Activated naive CD4-positive, alpha-beta T cell treated with anti-CD3 and anti-CD28 coated beads, Interleukin-2, amount 10 ng/mL, durations not matched to agents 7 days and 5 days (primary cell): ENCODE measurements at places on chromosomes 4 and X.

GRCh38 chr4:2364654-2365053 lies 53.8 kb downstream of the ZFYVE28 start:
- peak; percentile 81 for DNase-seq

DNA sequence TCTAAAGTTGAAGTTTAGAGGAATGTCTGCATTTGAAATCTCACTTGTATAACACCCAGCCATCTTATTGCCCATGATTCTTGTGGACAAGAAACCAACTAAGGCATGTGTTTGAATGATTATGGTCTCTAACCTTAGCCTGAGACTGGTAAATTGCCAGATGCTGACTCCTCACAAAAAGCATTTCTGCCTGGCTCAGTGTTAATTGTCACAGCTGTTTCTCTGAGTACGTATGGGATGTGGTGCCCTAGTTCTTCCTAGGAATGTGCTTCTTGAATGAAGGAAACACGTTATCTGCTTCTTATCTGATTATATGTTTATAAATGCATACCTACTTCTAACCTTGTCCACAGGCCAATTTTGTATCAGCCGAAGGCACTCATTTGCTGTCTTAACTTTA lies 63.1 kb upstream of the NDP start:
- DNase-seq, result no peak

- no peak for DNase-seq
Observed at GRCh38 chrX:1137531-1137930, 74.9 kb downstream of the CRLF2 start.

- no peak for DNase-seq
Observed at GRCh38 chr4:184861047-184861446, 35.3 kb upstream of the ACSL1 start.

DNA sequence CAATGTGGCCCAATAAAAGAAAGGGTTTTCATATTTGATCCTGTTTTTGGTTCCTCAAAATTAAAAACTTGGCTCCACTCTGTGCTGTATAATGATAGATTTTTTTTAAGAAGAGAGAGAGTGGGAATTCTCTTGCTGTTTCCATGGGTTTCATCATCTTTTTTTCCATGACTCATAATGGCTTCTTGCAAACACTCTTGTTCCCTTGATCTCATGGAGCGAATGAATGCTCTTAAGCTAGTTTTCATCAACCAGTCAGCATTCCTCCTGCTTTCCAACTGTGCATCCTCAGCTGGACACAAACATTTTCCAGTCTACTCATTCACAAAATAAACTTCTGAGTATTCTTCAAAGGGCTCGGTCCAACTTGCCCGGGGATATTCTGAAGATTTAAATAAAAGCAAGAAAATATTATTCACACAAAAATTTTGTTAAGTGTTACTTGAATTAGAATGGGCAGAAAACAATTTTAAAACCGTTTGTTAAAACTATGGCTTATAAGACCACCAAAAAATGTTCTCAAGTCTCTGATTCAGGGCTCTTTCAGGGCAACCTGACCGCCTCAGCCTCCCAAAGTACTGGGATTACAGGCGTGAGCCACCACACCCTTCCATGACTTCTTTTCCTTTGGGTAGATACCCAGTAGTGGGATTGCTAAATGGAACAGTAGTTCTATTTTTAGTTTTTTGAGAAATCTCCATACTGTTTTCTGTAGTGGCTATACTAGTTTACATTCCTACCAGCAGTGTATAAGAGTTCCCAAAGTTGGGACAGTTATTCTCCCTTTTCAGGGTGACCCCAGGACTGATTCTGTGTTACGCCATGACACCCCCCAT lies 64.7 kb downstream of the TMEM156 start:
- no peak for DNase-seq

DNA sequence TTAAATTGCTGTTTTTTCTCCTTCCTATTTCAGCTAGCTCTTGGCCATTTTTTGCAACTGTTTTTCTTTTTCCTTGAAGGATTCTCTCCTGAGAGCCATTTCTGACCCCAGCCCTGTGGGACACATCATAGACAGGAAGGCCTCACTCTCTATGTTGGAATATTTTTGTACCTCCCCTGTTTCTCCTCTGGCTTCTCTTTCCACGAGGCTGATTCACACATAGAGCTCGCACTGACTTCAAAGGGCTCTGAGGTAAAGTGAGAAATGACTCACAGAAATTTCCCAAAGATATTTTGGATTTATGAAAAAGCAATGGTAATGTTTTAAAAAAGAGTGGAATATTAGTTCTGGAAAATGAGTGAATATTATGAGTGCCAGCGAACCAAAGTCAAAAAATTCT lies 181.7 kb upstream of the IGFBP7 start:
- no peak for DNase-seq

- no peak for DNase-seq
Observed at GRCh38 chr4:70842761-70843435, 3.2 kb upstream of the GRSF1 start.

DNA sequence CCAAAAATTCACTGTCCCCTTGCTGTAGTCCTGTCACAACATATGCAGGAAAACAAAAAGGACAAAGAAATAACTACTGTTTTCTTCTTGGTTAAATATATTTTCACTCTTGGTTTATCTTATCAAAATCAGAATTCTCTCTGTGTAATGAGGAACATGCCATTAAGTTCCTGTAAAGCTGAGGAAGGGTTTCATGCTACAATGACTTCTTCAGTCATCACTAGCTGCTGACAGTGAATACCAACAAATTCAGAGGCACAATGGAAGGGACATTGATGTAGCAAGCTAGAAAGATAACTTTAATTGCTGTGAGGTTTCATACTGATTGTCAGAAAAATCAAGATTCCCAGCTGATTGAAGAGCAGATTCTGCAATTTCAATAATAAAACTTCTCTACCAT lies 782.9 kb upstream of the HTR2C start:
- no peak for DNase-seq

DNA sequence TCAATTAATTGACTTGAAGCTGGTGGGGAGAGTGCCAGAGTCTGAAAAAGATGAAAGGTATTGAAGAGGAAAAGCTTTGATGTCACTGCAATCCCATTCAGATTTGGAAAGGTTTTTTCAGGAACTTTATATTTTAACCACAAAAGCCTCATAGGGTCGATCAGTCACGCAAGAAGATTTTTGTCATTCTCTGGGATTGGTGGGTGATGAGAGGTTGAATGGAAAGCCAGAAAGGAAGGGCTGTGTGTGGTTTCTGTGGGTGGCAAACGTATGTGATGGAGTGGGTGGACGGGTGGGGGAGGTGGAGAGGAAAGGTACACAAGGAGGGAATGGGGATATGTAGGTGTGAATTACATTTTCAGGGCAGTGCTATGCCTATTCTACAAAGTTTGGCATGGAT lies 173.8 kb upstream of the SCML1 start:
- no peak for DNase-seq

DNA sequence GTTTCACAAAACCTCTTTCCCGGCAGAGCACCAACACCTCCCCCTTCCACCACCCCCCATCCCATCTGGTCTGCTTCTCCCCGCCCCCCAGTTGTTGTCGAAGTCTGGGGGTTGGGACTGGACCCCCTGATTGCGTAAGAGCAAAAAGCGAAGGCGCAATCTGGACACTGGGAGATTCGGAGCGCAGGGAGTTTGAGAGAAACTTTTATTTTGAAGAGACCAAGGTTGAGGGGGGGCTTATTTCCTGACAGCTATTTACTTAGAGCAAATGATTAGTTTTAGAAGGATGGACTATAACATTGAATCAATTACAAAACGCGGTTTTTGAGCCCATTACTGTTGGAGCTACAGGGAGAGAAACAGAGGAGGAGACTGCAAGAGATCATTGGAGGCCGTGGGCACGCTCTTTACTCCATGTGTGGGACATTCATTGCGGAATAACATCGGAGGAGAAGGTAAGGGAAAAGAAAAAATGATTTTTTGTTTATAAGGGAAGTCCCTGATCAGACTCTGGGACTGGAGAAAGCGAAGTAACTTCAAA lies at the start of gene PDGFRA:
Gene PDGFRA (plus strand): TSS at position 333 of the 541 bp plus-strand sequence. CDS start 29,476 bp downstream, outside the sequence.
- DNase-seq, result no peak

DNA sequence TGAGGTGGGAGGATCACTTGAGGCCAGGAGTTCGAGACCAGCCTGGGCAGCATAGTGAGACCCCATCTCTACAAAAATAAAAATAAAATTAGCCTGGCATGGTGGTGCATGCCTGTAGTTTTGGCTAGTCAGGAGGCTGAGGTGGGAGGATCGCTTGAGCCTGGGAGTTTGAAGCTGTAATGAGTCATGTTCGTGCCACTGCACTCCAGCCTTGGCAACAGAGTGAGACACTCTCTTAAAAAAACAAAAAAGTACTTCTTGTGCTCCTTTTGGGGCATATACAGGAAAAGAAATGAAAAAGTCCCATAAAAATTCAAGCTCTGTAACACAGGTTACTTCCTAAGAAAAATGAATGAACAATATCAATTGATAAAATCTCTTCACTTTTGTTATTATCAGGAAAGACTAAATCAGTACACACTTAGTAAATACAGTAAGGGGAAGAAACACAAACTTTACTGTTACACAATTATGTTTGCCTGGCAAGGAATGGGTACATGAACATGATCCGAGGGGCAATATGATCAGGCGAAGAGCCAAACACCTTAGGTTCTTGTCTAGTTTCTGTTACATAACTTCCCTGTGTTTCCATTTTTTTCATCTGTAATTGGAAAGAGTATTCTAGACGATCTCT lies 46.9 kb downstream of the CCDC158 start:
- DNase-seq, result no peak

GRCh38 chrX:25112156-25112555 lies 96.4 kb upstream of the ARX start:
- no peak for DNase-seq

- no peak for DNase-seq
Observed at GRCh38 chr4:103268746-103269145, 70.6 kb upstream of the CENPE start.

DNA sequence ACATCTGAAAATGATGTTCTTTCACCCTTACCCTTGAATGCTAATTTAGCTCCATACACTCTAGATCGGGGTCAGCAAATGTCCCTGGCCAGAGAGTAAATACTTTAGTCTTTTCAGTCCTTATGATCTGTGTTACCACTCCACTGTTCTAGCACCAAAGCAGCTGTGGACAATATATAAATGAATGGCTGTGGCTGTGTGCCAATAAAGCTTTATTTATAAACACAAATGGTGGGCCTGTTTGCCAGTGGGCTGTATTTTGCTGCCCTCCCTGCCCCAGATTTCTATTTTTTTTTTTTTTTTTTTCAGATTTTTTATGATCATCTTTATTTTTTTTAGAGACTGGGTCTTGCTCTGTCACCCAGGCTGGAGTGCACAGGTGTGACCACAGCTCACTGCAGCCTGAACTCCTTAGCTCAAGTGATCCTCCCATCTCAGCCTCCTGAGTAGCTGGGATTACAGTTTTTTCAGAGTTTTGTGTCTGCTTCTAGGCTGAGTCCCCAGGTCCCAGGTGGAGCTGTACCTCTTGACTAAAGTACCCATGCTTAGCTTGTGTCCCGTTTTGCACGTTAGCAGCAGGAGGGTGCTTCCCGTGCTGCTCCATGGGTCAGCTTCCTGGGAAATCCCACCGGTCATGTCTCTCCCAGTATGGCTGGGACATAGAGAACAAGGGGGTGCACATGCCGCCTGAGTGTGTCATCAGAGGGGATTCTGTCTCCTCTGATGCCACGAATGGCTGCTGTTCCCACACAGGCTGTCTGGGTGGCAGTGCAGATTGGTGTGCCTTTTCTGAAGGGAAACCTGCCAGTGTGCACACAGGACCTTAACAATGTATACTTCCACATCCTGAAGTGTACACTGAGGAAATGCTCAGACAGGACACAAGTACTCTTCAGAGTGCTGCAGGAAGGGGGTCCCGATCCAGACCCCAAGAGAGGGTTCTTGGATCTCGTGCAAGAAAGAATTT lies 16.0 kb upstream of the GRPEL1 start:
- DNase-seq, result no peak

DNA sequence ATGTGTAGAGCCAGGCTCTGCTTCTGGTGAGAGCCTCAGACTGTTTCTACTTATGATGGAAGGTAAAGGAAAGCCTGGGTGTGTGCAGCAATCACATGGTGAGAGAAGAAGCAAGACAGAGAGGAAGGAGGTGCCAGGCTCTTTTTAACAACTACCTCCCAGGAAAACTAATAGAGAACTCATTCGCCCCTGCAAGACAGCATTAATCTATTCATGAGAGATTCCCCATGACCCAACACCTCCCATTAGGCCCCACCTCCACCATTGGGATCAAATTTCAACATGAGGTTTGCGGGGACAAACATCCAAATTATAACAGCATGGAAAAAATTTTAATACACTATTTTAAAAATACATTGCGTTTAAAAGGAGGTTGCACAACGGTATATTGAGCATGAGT lies 24.7 kb upstream of the GRIA3 start:
- DNase-seq, result no peak

- DNase-seq, result no peak
Observed at GRCh38 chr4:98625920-98626319, 32.5 kb downstream of the TSPAN5 start.

DNA sequence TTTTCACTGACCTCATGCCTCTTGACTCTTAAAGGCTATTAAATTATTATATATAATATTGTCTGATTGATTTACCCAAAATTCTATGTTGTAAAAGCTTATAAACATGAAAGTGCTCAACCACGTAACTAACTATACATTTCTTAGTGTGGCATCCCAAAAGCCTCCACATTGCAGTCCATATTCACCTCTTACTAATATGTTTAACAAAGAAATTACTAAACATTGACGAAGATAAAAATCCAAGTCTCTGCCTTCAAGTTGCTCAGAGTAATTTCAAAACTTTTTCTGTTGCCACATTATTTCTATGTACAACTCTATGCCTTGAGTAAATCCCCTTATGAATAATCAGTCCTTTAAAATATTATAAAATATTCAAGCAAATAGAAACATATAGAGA lies 14.4 kb downstream of the DDIT4L start:
- DNase-seq, result no peak

GRCh38 chr4:79431839-79432238 lies 23.8 kb upstream of the GK2 start:
- DNase-seq, result no peak

- no peak for DNase-seq
Observed at GRCh38 chrX:100615005-100615404, 21.6 kb downstream of the TSPAN6 start.

DNA sequence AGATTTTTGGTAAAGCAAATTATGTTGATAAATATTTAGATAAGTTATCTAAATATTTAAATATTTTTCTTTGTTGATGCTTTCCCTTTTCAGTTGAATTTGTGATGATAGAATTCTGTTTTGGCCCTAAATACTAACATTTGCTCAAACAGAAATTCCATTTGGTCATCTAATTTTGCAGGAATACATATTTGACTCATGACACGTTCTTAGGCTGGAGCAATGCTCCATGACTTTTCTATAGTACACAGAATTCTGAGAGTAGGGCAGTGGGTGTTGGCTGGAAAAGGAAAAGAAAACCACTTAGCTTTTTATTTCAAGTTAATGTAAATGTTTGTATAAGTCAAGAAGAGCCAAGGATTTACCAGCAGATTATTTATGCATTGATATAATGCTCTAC lies 58.6 kb upstream of the GK2 start:
- DNase-seq, result no peak
